ENCODE measurements at places on chromosomes 6 and 20.
A peak's percentile ranks its signal among the peaks of the same experiment; 100 is the strongest.

DNA sequence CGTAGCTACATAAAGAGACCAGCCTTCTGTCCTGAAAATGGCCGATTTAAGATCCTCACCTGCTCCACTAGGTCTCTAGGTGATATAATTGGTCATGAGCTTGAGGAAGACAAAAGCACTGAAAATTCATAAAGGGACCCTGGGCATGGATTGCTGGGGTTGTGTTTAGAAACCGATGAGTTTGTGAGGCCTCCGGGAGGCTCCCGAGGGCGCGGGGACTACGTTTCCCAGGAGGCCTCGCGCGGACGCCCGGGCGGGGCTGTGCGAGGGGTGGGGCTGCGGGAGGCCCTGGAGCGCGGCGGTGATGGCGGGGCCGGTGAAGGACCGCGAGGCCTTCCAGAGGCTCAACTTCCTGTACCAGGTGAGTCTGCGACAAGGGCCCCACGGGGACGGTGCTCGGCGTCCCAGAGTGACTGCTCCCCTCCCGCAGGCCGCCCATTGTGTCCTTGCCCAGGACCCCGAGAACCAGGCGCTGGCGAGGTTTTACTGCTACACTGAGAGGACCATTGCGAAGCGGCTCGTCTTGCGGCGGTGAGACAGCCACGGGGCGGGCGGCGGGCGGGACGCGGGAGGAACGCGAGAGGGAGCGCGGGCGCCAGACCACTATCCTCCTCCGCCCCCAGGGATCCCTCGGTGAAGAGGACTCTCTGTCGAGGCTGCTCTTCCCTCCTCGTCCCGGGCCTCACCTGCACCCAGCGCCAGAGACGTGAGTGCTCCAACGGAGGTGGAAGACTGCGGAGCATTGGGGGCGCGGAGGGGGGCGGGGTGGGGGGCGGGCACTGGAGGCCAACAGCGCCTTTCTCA lies at the start of gene RPP21:
Gene RPP21, plus strand, starts transcription at position 289 of the 804 bp plus-strand sequence. Its CDS starts 16 bp downstream, at position 305.
- peak; percentile 49 for DNase-seq

GRCh38 chr20:58286729-58287128 lies 22.8 kb upstream of the RAB22A start:
- DNase-seq: no peak

DNA sequence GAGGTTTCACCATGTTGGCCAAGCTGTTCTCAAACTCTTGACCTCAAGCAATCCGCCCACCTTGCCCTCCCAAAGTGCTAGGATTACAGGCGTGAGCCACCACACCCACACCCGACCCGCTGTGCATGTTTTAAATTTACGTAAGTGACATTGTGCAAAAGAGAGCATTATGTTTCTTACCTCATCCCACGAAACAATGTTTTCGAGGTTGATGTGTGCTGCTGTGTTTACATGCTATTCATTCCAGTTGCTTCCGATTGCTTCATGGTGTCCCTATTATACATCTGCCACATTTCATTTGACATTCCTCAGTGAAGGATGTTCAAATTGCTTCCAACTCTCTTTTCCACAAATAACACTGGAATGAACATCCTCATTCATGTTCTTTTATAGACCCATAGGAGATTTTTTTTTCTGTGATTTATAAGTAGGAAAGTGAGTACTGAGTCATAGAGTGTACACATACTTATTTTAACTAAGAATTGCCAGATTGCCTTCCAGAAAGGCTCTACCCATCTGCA lies 403.9 kb upstream of the JARID2 start:
- DNase-seq: peak; percentile 70

DNA sequence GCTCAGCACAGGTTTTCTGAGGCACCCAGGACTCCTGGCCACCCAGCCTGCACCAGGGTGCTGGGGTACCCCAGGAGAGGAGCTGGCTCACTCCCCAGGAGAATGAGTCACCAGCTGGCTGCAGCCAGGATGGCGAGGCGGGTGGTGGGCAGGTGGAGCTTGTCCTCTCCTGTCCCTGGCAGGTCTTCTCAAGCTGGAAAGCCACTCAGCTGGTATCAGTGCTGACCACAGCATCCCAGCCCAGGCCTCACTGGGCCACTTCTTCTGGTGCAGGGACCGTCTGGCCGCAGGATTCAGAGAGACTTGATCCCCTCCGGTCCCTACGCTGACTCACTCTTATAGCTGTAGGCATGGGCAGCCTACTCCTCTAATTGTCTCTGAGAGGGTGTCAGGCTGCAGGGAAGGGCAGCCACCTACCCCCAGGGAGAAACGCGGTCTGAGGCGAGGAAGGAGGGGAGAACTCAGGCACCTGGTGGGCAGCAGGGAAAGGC lies 22.2 kb downstream of the TFEB start:
- DNase-seq: no peak

GRCh38 chr6:107646176-107646575 lies 156.3 kb downstream of the SOBP start:
- no peak for DNase-seq

- no peak for DNase-seq
These were observed 159.4 kb upstream of the TAB2 start for GRCh38 chr6:149158076-149158475.

DNA sequence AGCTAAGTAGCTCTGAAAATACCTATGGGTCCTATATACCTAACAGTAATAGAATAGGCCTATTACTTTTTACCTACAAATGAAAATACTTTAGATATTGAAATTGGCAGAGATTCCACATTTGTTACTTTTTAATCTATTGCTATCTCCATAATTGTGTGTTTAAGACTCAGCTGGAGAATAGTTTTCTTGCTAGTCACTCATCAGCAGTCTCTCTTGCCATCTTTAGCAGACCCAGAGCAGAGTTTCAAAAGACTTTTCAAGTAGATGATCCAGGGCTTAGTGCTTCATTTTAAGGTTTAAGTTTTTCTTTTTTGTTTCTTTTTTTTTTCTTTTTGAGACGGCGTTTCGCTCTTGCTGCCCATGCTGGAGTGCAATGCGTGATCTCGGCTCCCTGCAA lies 12.9 kb downstream of the ANKS1A start:
- no peak for DNase-seq

DNA sequence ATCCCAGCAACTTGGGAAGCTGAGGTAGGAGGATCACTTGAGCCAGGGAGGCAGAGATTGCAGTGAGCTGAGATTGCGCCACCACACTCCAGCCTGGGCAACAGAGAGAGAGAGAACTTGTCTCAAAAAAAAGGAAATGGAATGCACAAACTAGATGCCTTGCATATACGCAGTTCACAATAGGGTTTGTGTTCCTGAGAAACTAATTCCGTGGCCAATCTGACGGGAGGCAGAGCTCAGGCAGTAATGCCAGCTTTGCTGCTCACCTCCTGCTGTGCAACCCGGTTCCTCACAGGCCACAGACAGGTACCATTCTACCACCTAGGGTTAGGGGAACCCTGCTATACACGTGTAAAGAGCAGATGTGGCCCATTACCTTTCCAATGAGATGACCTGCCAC lies 1.4 kb downstream of the CDK5RAP1 start:
- DNase-seq: peak; percentile 30

DNA sequence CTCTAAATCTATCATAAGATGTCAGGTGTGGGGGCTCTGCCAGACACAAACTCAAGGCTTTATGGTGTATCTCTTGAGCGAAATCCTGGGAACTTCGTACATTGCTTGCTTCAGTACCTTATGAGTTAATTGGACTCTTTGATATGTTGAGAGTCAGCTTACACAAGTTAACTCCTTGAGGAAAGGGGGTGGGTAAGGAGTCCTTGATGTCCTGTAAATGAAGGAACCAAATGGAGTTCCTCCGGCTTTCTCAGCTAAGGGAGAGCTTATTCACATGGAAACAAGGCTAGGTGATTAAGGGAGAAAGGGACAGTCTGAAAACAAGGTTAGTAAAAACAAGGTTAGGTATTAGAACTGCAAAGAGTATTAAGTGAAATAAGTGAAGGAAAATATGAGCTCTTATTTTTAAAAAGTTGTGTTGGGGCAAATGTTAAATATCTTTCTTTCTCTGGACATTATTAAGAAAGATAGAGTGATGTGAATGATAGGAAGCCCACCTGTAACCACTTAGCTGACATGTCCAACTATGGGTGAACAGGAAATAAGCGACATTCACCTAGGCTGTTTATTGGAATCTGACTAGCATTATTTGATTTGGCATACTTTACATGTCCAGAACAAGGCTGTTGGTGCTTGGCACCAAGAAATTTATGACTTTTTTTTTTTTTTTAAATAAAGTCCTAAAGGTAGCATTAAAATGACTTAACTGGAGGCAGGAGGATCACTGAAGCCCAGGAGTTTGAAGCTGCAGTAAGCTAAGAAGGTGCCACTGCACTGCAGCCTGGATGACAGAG lies 26.5 kb downstream of the GTF2H5 start:
- no peak for DNase-seq

DNA sequence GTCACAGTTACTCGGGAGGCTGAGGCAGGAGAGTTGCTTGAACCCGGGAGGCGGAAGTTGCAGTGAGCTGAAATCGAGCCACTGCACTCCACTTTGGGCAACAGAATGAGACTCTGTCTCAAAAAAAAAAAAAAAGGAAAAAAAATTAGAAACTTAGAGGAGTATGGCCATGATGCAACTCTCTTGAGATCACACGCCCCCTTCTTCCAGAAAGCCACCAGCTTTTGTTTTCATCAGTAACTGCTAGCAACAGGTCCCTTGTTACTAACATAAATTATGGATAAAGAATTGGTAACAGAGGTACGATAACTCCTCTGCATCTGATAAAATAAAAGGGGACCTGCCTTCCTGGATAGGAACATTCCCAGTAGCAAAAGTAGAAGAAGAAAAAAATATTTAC lies 308.2 kb downstream of the CD83 start:
- no peak for DNase-seq

GRCh38 chr6:30446259-30446658 lies 43.0 kb upstream of the HLA-E start:
- no peak for DNase-seq

DNA sequence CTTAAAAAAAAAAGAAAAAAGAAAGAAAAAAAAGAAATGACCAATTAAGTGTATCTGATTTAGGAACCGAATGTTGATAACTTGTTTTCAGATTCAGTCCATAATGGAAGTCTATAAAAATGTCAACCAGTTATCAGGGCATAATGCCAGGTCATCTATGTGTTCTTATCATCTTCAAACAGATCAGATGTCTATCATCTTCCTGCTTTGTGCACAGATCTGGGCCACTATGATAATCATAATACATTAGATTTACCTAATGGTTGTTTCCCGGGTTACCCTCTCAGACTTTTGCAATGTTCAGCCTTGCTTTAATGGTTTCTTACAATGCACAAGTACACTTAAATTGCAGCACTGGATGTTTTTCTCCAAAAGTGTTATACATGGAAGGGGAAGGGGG lies 100.6 kb downstream of the NKAIN2 start:
- DNase-seq: no peak

GRCh38 chr6:27092316-27092692 lies 155.2 kb upstream of the PRSS16 start:
- no peak for DNase-seq

GRCh38 chr6:67966830-67967229 lies 668.3 kb upstream of the ADGRB3 start:
- no peak for DNase-seq

GRCh38 chr6:157668009-157668401 lies 155.0 kb upstream of the SNX9 start:
- DNase-seq: no peak

- no peak for DNase-seq
These were observed 15.1 kb downstream of the BRD2 start for GRCh38 chr6:32983493-32983848.

DNA sequence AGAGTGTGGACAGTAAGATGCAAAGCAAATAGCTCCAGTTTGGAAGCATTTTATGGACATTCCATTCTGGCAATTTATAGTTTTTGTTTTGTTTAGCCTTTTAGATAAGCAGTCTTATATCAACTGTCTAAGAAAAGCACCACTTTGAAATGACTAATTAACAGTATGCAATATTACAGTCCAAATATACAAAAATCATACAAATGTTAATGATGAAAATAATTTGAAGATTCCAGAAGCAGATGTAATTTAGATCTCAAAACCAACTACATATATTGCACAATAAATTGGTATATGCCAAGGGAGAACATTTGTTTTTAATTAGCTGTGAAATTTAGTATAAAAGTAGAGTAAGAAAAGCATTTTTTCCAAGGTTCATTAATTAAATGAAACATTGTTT lies 158.8 kb downstream of the KIF6 start:
- DNase-seq: no peak

DNA sequence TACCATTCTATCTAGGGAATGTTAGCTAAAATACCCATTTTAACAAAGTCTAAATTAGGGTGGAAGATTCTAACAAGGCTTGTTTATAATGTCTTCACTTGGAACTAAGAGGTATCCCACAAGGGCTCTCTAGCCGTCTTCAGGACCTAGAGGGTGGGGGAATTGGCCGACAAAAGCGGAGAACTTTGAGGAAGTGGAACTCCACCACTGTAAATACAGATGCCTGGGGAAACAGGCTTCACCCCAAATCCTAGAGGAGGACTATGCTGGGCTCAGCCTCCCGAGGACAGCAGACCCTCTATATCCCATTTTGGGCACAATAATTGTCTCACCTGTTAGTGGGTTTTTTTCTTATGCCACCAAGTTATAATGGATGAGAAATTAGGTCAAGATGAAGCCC lies 58.0 kb upstream of the TFB1M start:
- DNase-seq: no peak

DNA sequence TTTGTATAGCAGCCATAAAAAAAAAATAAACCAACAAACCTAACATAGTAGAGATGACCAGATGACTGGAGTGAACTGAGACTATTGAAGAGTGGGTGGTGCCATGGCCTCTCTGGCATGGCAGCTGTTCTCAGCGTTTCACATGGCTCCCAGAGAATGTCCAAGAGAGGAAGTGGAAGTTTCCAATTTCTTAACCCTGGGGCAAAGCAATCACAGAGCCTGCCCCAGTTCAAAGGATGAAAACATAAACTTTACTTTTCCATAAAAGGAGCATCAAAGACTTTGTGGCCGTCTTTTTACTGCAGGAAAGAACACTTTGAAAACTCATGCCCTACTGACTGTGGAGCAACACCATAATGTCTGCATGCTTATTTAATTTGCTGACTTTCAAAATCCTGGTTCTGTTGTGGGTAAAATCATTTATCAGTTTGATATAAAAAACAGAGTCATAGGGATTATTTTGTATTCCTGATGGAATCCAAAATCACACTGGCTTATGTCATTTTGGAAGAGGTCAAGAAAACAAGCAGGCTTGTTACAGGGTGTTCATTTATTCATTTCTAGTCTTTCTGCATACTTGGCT lies 165.4 kb downstream of the SLC35B3 start:
- no peak for DNase-seq

GRCh38 chr6:106097411-106098231 lies 11.5 kb downstream of the PRDM1 start:
- DNase-seq: peak; percentile 70

GRCh38 chr20:22924046-22924737 lies 110.9 kb upstream of the SSTR4 start:
- DNase-seq: no peak

GRCh38 chr6:50272611-50273010 lies 222.9 kb upstream of the DEFB112 start:
- DNase-seq: no peak

- no peak for DNase-seq
These were observed 12.9 kb upstream of the JARID2 start for GRCh38 chr6:15232836-15233510.

- peak; percentile 23 for DNase-seq
These were observed 618.0 kb downstream of the PRKN start for GRCh38 chr6:162109480-162110050.

- DNase-seq: peak; percentile 96
These were observed 27.9 kb downstream of the PPARD start for GRCh38 chr6:35370124-35370741.

GRCh38 chr6:111411978-111412566 lies 70.9 kb downstream of the REV3L start:
- DNase-seq: peak; percentile 91
